ENCODE measurements at places on chromosomes 11 and 22. TPM values are rescaled to one million over a fixed set of nuclear protein-coding genes. Genes with fewer than 3 reads are reported as not detected.

Gene MYH9
- total RNA-seq = 340 TPM

Gene TRIM29
- not detected for total RNA-seq

Gene ZP1
- not detected for total RNA-seq

Gene ROM1
- total RNA-seq = 1.3 TPM

Gene GVQW3
- total RNA-seq = 1.7 TPM

Gene PRRG4
- total RNA-seq = 2.5 TPM

All from mononuclear cell (primary cell).